ENCODE measurements at places on chromosomes 12 and 14. TPM values are rescaled to one million over a fixed set of nuclear protein-coding genes. Genes with fewer than 3 reads are reported as not detected.

PPP1R36 gene
- not detected for total RNA-seq

EPS8 gene
- 3.1 TPM for total RNA-seq

HOXC9 gene
- not detected for total RNA-seq

TRHDE gene
- total RNA-seq = not detected

- no peaks in the 10 kb centered on the region for H3K27me3 ChIP-seq
- H3K4me1 ChIP-seq = peaks cover 16% of the 10 kb centered on the region
- no peak overlapping the region for H3K4me3 ChIP-seq
- no peak for DNase-seq
- H3K27ac ChIP-seq = no peak overlapping the region
Observed at GRCh38 chr12:95870897-95871296, 12.1 kb downstream of the SNRPF start.

- peaks cover 67% of the 10 kb centered on the region for H3K4me1 ChIP-seq
- H3K27ac ChIP-seq = peak overlapping the region; percentile 26
- H3K36me3 ChIP-seq = peaks cover 41% of the 10 kb centered on the region
- no peak for DNase-seq
Observed at GRCh38 chr12:64695550-64695949, 63.7 kb downstream of the GNS start.

DNA sequence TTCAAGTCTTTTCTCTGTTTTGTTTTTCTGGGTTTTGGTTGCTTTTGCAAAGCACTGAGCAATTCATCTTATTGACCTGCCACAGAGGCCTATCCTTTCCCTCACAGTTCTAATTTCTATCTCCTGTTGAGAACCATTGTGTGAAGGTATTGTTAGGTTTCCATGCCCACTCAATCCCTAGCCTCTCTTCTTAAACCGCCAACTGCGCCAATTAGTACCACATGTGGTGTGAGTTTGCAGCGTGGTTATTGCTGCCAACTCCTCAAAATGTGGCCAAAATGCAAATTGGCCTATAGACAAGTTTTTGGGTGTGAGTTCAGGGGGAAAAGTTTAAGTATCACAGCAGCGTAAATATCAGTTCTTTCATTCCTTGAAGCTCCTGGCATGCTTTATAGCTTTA lies 232.6 kb downstream of the FLRT2 start:
- H3K4me1 ChIP-seq = no peaks in the 10 kb centered on the region
- H3K27me3 ChIP-seq = no peaks in the 10 kb centered on the region
- H3K27ac ChIP-seq = no peak overlapping the region

DNA sequence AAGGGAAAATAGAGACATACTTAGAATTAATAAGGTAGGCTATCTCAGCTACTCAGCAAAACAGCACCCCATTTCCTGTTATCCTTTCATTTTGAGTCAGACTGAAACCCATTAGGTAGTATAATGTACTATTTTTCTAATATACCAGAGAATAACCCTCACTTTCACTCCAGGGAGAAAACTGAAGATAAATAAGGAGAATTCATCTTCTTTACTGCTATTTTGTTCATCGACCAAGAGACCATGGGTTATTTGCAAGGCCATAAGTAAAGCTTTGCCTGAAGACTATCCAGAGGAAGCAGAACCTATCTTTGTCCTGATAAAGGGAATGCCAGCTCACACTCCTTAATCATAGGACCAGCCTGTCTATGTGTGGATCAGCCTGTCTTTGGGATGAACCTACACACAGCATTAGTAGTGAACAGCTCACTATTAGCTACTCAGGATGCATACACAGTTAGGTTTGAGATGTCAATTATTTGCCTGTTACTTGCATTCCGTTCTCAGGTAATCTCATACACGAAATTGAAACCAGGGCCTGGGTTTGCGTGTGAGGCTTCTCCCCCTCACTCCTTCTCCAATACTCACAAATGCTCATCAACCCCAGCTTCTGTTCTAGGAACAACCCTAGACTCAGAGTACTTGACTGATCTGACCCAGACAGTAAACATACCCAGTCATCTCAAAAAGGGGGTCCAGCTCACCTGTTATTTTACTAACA lies 124.4 kb downstream of the DAD1 start:
- no peaks in the 10 kb centered on the region for H3K4me1 ChIP-seq
- no peak for DNase-seq
- no peaks in the 10 kb centered on the region for H3K27me3 ChIP-seq
- H3K36me3 ChIP-seq = no peaks in the 10 kb centered on the region
- H3K27ac ChIP-seq = no peak overlapping the region
- no peak overlapping the region for H3K4me3 ChIP-seq

GRCh38 chr14:49483268-49483667 lies 102.9 kb downstream of the RPS29 start:
- H3K36me3 ChIP-seq = no peaks in the 10 kb centered on the region
- no peak for DNase-seq
- H3K27me3 ChIP-seq = peaks cover 9% of the 10 kb centered on the region

GRCh38 chr14:61753631-61754030 lies 8.6 kb upstream of the SNAPC1 start:
- peaks cover 39% of the 10 kb centered on the region for H3K4me1 ChIP-seq
- DNase-seq = no peak
- peaks cover 36% of the 10 kb centered on the region for H3K36me3 ChIP-seq
- H3K27ac ChIP-seq = no peak overlapping the region
- peaks cover 5% of the 10 kb centered on the region for H3K27me3 ChIP-seq

DNA sequence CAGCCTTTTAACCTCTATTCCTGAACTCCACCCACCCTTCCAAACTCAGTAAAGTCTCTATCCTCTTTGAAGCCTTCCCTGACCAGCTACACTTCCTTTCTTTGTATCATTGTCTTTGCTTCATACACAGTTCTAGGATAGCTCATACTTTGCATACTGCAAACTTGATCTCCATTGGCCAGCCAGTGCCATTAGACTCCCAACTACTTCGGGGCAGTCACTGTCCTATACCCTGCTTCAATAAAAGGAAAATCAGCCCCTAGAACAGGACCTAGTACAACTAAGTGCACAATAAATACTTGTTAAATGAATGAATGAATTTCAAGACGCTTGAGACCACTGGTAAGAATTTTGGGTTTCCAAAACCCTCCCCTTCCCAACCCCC lies 521 bp upstream of the PIP4K2C start:
- peaks cover 6% of the 10 kb centered on the region for H3K36me3 ChIP-seq
- H3K27me3 ChIP-seq = no peaks in the 10 kb centered on the region
- H3K27ac ChIP-seq = peak overlapping the region; percentile 52
- DNase-seq = no peak
- H3K4me3 ChIP-seq = peak overlapping the region; percentile 90
- peaks cover 31% of the 10 kb centered on the region for H3K4me1 ChIP-seq

DNA sequence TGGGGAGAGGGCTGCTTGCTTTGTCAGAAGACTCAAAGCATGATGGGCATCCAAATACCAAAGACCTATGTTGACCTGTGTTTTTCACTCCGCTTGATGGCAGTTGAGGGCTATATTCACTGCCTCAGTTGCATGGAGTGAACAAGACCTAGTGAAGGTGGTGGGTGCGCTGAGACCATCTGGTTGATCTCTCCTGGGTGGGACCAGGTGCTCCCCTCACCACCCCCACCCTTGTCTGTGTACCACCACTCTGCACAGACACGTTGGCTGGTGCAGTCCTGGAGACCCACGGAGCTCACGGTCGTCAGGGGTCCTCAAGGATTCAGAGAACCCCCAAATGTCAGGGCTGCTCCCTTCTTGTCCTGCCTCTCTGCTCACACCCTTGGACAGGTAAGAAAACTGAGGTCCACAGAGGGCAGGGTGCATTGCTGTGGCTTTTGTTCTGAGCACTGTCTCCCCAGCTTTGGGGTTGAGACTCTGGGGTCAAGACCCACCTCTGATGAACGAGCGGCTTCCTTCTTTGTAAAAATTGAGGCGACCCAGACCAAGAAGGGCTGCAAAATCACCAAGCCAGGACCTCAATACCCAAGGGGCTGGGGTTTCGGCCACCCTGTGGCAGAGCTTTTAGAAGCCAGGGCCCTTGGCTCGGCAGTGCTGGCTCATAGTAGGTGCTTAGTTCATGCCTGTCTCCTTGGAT lies 166.3 kb upstream of the RTL1 start:
- H3K4me1 ChIP-seq = no peaks in the 10 kb centered on the region
- H3K36me3 ChIP-seq = no peaks in the 10 kb centered on the region
- H3K27me3 ChIP-seq = no peaks in the 10 kb centered on the region
- H3K4me3 ChIP-seq = no peak overlapping the region

DNA sequence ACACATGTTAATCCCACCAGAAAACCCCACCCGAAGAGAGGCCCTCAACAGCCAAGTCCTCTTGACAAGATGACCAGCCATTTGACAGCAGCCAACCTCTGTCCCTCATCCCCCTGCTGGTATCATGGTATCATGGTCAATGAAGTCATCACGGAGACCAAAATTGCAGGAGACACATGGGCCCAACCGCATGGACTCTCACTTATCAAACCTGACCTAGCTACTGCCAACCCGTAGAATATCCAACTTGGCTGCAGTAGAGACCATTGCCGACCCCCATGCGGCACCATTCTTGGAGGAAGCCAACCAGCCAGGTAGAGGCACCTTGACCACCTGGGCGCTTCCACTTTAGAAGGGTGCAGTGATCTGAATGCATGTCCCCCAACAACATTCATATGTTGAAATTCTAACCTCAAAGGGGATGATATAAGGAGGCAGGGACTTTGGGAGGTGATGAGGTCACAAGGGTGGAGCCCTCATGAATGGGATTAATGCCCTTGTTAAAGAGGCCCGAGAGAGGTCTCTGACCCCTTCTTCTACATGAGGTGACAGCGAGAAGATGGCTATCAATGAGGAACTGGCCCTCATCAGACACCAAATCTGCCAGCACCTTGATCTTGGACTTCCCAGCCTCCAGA lies 33.3 kb downstream of the DIO3 start:
- H3K4me1 ChIP-seq = peaks cover 47% of the 10 kb centered on the region
- no peak overlapping the region for H3K27ac ChIP-seq
- H3K4me3 ChIP-seq = no peak overlapping the region
- peaks cover 10% of the 10 kb centered on the region for H3K36me3 ChIP-seq
- H3K27me3 ChIP-seq = no peaks in the 10 kb centered on the region

- peaks cover 77% of the 10 kb centered on the region for H3K27me3 ChIP-seq
- H3K36me3 ChIP-seq = no peaks in the 10 kb centered on the region
- no peak overlapping the region for H3K27ac ChIP-seq
- H3K4me1 ChIP-seq = peaks cover 10% of the 10 kb centered on the region
Observed at GRCh38 chr12:111034886-111035577, 114.7 kb upstream of the MYL2 start.

DNA sequence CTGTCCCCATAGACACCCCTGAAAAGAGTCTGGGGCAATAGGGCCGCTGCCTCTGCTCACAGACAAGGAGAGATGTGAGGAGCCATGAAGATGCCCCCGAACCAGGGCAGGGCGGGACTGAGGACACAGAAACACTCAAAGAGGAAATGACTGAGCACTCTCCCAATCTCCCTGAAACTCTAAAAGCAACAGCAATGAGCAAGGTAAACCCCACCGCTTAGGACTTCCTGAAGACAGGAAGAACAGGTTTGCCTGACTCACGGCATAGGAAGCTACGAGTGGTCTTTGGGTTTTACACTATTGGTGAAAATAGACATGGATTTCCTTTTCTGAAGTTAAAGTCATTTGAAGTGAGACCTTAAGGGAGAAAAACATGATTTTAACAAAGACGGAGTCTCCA lies 32.5 kb downstream of the STX2 start:
- DNase-seq = no peak
- no peak overlapping the region for H3K27ac ChIP-seq
- H3K27me3 ChIP-seq = no peaks in the 10 kb centered on the region
- H3K4me1 ChIP-seq = no peaks in the 10 kb centered on the region
- peaks cover 37% of the 10 kb centered on the region for H3K36me3 ChIP-seq

- H3K27me3 ChIP-seq = no peaks in the 10 kb centered on the region
- no peaks in the 10 kb centered on the region for H3K36me3 ChIP-seq
- no peak overlapping the region for H3K4me3 ChIP-seq
- H3K27ac ChIP-seq = no peak overlapping the region
- H3K4me1 ChIP-seq = no peaks in the 10 kb centered on the region
Observed at GRCh38 chr14:51692646-51693045, 40.9 kb downstream of the FRMD6 start.

GRCh38 chr12:24553259-24553658 lies 395.6 kb downstream of the BCAT1 start:
- H3K36me3 ChIP-seq = no peaks in the 10 kb centered on the region
- H3K4me1 ChIP-seq = no peaks in the 10 kb centered on the region
- H3K4me3 ChIP-seq = no peak overlapping the region
- DNase-seq = no peak
- no peak overlapping the region for H3K27ac ChIP-seq
- no peaks in the 10 kb centered on the region for H3K27me3 ChIP-seq

DNA sequence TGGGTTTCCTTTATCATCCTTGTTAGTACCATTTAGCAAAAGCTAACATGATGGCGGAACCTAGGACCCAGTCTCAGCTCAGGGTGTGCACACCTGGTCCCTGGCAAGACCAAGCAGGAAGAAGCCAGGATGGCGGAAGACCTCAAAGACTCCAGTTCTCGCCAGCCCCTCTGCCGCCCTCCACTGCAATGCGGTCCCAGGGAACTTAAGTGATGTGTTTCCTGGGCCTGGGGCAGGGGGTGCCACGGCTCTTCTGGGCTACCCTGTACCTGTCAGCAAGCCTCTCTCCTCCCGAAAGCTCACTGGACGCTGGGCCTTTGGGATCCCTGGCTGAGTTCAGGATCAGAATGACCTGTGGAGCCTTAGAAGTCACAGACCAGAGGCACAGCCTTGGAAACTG lies 71.3 kb downstream of the FBXL14 start:
- H3K36me3 ChIP-seq = no peaks in the 10 kb centered on the region
- DNase-seq = no peak
- peaks cover 4% of the 10 kb centered on the region for H3K4me1 ChIP-seq
- H3K27me3 ChIP-seq = peaks cover 57% of the 10 kb centered on the region

- H3K4me3 ChIP-seq = no peak overlapping the region
- H3K36me3 ChIP-seq = no peaks in the 10 kb centered on the region
- no peak overlapping the region for H3K27ac ChIP-seq
- peaks cover 14% of the 10 kb centered on the region for H3K27me3 ChIP-seq
- DNase-seq = no peak
- no peaks in the 10 kb centered on the region for H3K4me1 ChIP-seq
Observed at GRCh38 chr12:95446506-95446900, 27.4 kb upstream of the METAP2 start.

GRCh38 chr12:118446247-118446646 lies 69.9 kb downstream of the SUDS3 start:
- no peak overlapping the region for H3K27ac ChIP-seq
- no peaks in the 10 kb centered on the region for H3K4me1 ChIP-seq
- peaks cover 2% of the 10 kb centered on the region for H3K27me3 ChIP-seq
- no peak for DNase-seq
- no peak overlapping the region for H3K4me3 ChIP-seq

- H3K27ac ChIP-seq = no peak overlapping the region
- DNase-seq = no peak
- no peaks in the 10 kb centered on the region for H3K36me3 ChIP-seq
Observed at GRCh38 chr14:33369972-33370371, 431.3 kb downstream of the NPAS3 start.

- H3K27ac ChIP-seq = no peak overlapping the region
- peaks cover 60% of the 10 kb centered on the region for H3K27me3 ChIP-seq
- DNase-seq = no peak
- peaks cover 25% of the 10 kb centered on the region for H3K4me1 ChIP-seq
- H3K4me3 ChIP-seq = no peak overlapping the region
Observed at GRCh38 chr14:20656274-20656673, 14.8 kb upstream of the OR6S1 start.

- DNase-seq = no peak
- no peaks in the 10 kb centered on the region for H3K4me1 ChIP-seq
- H3K36me3 ChIP-seq = peaks cover 2% of the 10 kb centered on the region
- no peak overlapping the region for H3K27ac ChIP-seq
- peaks cover 13% of the 10 kb centered on the region for H3K27me3 ChIP-seq
Observed at GRCh38 chr14:22973217-22974032, 8.9 kb downstream of the AJUBA start.

Measured in activated T-helper 1 cell treated with anti-CD3 and anti-CD28 coated beads, Interleukin-12 subunit alpha, Interleukin-12 subunit beta, Interleukin-2, Interleukin-4 antibody, amounts not matched to agents 30 ng/mL and 10 ng/mL and 1 ng/mL, durations not matched to agents 14 hours and 24 hours and 36 hours (primary cell).